ENCODE measurements at places on chromosomes 6 and 20.
A peak's percentile ranks its signal among the peaks of the same experiment; 100 is the strongest.

DNA sequence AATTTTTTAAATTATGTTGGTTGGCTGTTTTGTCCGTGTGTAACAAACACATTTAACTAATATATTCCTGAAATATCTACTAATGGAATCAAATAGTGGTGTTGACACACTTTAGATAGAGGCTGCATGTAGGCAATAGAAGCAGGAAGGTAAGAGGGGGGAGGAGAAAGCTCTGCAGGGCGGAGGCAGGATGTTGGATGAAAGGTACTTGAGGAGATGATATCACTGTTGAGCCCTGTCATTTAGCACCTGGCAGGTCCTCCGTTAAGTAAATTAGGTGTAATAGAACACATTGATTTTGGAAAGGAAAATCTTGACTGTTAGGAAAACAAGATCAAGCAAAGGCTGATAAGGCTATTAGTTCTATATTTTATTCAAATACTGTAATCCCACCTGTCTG lies 618.7 kb downstream of the PKHD1 start:
- no peak for DNase-seq

DNA sequence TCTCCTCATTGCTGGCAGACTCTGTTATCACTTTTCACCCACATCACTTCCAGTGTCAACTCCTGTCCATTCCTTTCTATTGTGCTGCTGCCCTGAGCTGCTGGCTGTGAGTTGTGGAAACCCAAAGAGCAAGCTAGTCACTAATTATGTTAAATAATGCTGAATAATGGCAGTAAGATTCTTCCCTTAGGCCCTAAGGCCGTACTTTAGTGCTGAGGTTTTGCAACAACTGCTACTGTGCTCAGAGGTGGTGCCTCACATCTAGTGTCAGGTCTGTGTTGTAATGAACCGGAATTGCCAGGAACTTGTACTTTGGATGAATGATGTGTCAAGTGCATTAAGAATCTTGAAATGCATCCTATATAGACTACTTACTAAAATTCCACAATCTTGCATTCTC lies 372.2 kb upstream of the RNF217 start:
- no peak for DNase-seq

GRCh38 chr6:41732591-41733359 lies 2.6 kb downstream of the TFEB start:
- DNase-seq, result peak; percentile 56

GRCh38 chr6:144804246-144804790 lies 519.2 kb downstream of the UTRN start:
- DNase-seq, result no peak

GRCh38 chr6:140459209-140459608 lies 1084.8 kb upstream of the CITED2 start:
- no peak for DNase-seq

DNA sequence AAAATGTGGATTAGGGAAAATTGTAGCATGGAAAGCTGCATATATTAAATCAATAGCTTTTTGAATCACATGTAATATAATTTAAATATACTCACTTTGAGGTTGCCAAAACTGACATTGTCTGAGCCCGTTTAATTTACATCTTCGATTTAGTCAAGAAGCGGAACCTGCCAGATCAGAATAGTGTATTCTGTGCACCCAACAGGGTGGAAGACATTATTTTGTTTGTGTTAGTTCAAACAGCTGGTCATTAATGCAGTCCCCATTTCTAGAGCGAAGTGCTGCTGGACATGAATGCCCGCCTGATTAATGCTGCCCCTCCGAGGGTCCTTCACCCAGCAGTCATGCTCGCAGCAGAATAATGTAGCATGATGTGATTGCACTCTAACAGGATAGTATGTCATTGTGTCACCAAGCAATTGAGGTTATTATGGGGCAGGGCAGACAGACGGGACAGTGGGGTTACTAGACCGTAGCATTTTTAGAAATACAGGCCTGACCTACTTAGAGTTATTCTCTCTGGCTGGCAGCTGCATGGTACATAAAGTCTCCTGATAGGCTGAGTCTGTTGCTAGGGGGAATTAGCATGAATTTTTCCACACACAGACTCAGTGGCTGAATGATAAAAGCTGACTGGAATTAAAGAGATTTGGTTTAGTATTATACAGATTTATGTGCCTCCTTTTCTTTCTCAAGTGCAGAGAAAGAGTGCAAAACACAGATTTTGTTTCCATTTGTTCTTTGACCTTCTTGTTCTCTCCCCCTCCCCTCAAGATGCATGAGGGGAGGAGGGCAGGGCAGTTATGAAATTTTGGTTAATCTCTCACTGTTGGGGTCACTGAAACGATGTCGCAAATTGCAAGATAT lies 147.1 kb downstream of the PRL start:
- DNase-seq, result no peak

DNA sequence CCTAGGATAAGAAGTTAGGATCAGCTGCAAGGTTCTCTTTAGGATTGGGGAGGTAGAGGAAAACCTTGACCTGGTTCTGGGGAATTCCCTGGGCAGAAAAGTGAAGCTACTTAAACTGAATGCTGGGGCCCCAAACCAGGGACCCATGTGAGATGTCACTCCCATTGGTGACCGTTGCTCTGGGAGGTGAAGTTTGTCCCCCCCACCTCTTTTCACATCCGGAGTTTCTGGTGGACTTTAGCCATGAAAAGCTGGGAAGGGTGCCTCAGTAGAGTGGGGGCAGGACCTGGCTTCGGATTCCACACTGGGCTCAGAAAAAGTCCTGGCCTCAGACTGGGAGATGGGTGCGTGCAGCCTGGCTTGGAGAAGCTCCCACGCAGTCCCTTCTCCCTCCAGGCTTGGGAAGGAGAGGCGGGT lies 13.2 kb downstream of the TJAP1 start:
- DNase-seq, result no peak

GRCh38 chr6:31070711-31071197 lies 41.6 kb downstream of the C6orf15 start:
- DNase-seq, result no peak

GRCh38 chr6:52161689-52162438 lies 24.3 kb upstream of the IL17A start:
- DNase-seq, result peak; percentile 34

DNA sequence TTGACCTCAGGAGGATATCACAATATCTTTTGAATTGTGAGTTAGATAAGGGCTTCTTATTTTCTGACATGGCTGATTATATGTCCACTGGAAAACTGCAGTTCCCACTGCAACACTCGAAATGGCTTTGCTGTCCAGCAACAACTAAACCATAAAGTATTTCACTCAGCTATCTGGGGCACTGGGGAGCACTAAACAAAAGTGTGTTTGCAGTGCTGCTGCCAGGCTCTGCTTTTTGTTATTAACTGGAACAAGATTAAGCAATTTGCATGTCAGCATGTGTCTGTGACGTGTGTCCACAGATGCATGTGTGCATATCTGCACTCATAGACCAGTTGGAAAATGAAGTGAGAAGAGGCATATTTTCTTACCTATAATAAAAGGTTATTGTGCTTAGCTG lies 107.8 kb upstream of the CCN2 start:
- DNase-seq, result no peak

GRCh38 chr20:38065764-38066375 lies 32.3 kb downstream of the RPRD1B start:
- no peak for DNase-seq

- DNase-seq, result no peak
Measured at GRCh38 chr6:134415656-134416055, 97.7 kb upstream of the SGK1 start.

DNA sequence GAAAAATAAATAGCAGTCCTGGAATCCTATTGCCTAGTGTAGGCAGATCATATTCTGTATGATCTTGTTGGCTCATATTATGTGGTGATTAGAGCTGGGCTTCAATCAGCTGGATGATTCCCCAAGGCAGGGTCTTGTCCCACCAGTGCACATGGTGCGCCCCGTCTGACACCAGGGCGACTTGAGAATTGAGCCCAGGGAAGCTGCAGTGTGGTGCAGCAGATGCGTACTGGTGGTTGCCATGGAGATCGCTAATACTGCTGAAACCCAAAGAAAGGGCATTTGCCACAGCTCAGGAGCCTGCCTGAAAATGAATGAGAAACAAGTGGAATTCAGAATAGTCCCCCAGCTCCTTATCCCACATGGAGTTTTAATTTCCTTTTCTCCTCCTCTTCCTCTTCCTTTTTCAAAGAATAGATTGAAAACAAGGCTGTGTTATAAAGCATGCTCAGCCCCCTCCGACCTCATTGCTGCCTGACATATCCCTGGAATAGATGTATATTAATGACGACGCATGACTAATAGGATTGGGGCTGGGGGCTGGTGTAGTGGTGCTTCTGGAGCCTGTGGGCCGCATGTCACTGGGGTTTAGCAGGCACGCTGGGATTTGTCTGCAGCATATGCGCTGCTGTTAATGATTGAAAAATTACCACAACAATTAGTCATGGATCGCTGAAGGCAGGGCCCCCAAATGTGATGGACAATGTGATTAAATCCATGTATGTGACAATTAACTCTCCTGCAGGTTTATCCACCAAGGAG lies 210.5 kb downstream of the FARS2 start:
- DNase-seq, result no peak

GRCh38 chr6:169646906-169647567 lies 54.8 kb downstream of the WDR27 start:
- no peak for DNase-seq

DNA sequence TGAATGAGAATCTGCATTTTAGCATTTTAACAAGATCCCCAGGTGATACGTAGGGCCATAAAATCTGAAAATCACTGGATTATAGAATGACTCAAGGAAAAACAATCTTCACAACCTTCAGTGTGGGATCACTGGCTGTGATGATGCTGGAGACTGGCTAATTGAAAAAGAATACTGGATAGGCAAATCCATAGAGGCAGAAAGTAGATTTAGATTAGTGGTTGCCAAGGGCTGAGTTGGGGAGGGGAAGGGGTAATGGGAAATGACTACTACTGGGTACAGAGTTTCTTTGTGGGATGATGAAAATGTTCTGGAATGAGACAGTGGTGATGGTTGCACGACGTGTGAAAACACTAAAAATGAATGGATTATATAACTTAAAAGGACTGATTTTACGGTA lies 84.1 kb downstream of the CDK19 start:
- no peak for DNase-seq

DNA sequence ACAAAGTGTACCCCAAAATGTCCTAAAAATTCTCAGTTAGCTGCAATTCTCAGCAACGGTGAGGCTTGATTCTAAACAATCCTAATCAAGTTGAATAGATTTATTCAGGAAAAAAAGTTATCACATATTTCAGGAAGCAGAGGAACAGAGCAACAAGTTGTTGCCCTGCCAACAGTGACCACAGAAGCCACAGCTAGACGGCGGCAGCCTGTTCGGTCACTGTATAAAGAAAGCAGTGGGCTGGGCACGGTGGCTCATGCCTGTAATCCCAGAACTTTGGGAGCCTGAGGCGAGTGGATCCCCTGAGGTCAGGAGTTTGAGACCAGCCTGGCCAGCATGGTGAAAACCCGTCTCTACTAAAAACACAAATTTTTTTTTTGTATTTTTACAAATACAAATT lies 171.2 kb upstream of the BMP5 start:
- DNase-seq, result no peak

GRCh38 chr6:136811272-136811671 lies 11.1 kb upstream of the PEX7 start:
- no peak for DNase-seq

DNA sequence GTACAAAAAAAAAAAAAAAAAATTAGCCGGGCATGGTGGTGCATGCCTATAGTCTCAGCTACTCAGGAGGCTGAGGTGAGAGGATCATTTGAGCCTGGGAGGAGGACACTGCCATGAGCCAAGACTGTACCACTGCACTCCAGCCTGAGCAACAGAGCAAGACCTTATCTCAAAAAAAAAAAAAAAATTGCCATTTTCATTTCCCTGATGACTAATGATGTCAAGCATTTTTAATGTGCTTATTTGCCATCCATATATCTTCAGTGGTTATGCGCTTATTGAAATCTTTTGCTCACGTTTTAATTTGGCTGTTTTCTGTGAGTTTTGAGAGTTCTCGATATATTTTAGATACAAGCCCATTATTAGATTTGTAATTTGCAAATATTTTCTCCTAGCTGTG lies 46.7 kb downstream of the PFDN4 start:
- no peak for DNase-seq

DNA sequence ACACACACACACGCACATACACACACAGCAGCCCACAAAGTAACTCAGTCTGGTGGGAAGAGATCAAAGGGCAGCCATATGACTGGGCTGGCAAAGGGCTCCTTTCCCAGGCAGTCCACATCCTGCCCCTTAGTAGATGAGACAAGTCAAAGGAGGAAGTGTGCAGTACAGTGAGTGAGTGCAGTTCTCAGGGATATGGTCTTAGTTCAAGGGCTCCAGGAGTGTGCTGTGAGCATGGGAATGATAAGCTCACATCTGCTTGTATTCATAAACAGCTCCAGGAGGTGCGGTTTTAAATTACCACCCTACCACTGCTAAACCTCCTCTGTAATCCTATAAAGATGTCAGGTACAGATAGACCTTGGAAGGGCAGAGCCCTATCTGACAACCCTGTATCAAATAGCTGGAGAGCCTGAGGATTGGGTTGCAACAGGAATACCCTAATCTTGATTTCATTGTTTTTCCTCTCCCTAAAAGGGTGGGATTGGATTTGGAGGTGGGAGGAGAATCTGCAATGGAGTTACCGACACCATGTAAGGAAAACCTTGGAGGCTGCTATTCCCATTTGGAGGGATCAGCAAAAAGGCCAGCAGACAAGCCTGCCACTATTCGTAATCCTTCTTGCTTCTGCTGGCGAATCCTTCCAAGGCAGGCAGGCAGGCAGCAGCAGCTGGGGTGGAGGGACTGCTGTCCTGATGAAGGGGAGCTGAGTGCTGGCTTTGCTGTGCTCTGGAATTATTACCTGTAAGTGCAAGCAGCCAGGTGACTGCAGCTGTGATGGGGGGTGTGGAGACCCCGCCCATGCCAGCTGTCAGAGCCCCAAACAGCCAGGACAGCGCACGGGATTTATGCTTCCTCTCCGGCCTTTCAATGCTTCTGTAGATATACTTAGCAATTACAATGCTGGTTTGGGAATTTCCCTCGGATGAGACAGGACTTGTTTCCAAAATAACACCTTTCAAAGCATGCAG lies 342.7 kb downstream of the PRL start:
- DNase-seq, result no peak
